Stimulated activated CD4-positive, alpha-beta T cell treated with anti-CD3 and anti-CD28 coated beads, Interleukin-1b, Interleukin-23, amount 100 ng/mL, for 4 hours (primary cell): ENCODE measurements at places on chromosomes 7 and 10.
A peak's percentile ranks its signal among the peaks of the same experiment; 100 is the strongest.

DNA sequence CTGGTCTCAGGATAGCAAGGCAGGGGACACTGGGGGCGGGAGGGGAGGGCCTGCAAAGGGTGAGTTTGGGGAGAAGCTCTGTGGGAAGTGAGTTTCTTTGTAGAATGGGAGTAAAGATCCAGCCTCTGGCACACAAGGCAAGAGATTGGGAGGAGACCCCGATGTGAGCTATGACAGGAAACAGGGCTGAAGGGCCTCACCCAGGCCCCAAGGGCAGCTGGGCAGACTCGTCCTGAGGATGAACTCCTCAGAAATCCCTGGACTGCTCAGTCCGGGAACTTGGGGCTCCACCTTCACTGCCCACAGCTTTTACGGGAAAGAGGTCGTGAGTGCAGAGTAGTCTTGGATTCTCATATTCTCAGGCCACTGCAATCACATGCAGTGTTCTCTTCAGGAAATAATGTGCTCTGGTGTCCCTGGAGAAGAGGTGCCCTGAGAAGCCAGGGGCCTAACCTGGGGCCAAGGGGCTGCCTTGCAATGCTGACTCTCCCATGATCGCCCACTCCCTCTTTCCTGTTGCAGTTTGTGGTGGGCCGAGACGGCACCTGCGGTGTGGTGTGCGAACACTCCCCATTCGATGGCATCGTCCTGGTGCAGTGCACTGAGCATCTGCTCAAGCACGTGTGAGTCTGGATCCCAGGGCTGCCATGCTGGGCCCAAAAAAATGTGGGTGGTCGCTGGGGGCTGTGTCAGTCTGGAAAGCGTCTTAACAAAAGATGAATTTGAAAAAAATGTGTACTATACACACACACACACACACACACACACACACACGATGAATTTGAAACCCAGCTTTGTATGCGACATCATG is 31.3 kb upstream of the C10orf53 start:
- DNase-seq, result no peak

DNA sequence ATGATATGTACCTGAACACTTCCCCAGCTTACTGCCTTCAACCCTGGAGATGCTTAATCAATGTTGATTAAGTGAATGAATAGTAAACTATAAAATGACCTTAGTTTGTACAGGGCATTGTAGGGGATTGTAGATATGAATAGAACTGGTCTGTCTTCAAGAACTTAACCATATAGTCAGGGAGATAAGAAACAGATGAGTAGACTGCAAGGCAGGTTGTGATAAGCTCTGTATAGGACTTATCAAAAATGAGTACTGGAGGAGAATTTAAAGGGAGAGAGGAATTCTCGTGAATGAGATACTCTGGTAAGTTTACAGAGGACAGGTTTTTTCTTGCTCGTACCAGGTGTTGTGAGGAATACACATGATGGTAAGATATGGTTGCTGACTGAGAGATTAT is 27.6 kb downstream of the SGPL1 start:
- DNase-seq, result no peak

DNA sequence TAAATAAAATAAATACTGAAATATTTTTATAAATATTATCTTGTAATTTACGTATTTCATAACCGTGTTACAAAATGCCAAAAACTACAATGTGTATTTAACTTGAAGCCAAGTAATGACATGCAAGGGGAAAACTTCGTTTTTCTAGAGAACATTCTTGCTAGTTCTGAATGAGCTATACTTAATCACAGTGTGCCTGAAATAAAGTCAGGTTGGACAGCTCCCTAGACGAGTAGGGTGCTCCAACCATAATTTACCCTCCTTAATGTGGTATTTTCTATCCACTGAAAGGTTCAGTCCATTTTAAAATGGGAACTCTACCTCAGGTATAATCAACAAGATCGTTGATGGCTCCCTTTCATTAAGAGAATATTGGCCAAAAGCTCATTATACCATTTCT is 194.5 kb upstream of the AHR start:
- DNase-seq, result no peak

DNA sequence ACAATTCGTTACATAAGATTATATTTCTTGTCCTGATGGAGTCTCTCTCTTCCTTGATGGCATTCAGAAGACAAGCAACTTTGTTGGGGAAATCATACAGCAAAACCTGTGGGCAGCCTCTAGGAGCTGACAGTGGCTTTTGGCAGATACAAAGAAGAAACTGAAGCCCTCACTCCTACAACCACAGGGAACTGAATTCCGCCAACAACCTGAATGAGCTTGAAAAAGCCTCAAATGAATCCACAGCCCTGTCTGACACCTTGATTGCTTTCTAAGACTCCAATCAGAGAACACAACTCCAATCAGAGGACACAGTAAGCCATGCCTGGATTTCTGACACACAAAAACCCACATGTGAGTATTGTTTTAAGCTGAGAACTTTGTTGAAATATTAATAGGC is 576.8 kb upstream of the LRRTM3 start:
- DNase-seq, result no peak

- peak; percentile 8 for DNase-seq
Measured at GRCh38 chr7:134755422-134756022, 23.9 kb upstream of the CALD1 start.

DNA sequence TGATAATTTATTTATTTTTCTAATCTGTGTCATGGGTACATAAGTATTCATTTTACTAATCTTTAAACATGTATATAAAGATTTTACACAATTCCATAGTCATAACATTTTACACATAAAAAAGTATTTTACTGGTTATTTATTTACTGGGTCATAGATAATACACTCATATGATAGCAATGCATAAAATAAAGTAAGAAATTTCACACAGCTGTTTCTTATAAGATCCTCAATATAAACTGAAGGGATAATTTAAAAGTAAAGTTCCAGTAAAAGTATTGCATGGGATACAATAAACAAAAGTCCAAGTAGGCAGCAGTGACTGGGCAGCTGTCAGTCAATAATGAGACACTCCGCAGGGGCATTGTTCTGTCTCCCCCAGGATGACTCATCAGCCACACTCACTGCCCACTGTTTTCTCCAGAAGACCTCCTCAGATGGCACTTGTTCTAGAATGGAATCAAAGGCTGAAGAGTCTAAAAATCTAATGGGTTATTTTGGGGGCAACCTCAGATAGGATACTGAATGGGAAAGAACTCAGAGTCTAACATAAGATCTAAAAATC is 32.7 kb downstream of the DPY19L1 start:
- DNase-seq, result no peak

GRCh38 chr7:74030861-74031260 is 2.9 kb downstream of the ELN start:
- no peak for DNase-seq

GRCh38 chr10:102669206-102670064 is 25.2 kb downstream of the TRIM8 start:
- no peak for DNase-seq

GRCh38 chr7:121079425-121080169 is 91.1 kb downstream of the CPED1 start:
- DNase-seq, result no peak

- no peak for DNase-seq
Measured at GRCh38 chr10:132383751-132384196, 13.2 kb upstream of the PWWP2B start.

DNA sequence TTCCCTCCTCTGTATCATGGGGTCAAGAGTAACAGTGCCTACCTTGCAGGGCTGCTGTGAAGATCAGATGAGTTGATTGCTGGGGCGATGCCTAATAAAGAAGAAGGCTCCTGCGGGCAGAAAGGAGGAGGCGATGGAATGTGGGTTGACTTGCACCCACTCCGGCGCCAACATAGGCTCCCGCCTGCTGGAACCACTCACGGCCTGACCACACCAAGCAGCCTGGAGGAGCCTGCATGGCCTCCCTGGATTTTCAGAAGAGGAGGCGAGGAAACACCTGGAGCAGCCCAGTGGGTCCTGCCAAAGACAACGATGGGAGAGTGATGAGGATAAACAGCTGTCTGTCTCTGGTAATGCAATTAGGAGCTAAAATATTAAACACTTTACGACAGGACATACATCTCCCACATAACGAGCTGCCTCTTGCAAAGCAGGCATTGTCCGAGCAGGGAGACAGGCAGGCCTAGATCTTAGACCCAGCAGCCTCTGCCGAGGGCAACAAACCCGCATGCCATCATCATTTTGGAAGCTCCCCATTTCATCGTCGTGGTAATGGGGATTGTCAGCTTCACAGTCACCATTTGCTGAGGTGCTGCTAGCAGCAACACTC is 302.9 kb upstream of the ZMIZ1 start:
- DNase-seq, result no peak

GRCh38 chr7:86942081-86942480 is 117.4 kb downstream of the ELAPOR2 start:
- DNase-seq, result no peak
